ENCODE measurements at places on chromosomes 3 and 15.

GRCh38 chr15:49045751-49046219, 461 bp downstream of the SECISBP2L start:
- peak; percentile 54 for DNase-seq

DNA sequence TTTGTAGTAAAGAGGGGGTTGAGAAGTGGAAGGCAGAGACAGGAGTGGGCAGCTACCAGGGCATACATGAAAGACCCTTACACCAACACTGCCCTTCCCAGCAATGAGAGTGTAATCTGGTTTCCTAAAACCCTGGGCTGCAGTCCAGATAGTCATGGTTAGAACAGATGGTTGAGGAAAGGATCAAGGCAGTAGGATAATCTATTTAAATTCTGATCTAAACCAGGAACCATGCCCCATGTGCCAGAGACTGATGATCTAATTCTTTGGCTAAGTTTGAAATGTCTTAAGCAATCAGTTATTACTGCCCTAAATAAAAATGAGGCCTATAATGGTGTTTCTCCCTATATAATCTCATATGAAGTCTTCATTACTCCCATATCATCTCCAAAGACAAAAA, 59.6 kb downstream of the PRTG start:
- DNase-seq = no peak

GRCh38 chr15:70701891-70702568, 61.3 kb downstream of the UACA start:
- DNase-seq = peak; percentile 87

- no peak for DNase-seq
Measured at GRCh38 chr3:134033315-134033996, 3.7 kb upstream of the SLCO2A1 start.

DNA sequence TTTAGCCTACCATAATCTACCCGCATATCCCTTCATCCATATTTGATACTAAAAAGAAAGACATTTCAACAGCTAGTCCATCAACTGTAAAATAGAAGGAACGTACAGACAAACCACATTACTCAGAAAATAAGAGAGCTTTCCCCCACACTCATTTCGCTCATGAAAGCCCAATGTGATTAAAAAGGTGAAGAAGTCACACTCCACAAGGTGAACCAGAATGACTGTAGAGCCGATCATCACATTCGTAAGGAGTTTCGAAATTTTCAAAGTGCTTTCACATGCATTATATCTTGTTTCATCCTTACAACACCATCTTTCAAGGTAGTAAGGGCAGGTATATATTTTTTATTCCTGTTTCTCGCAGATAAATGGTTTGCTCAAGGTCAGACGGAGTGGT, 225.3 kb downstream of the FOXP1 start:
- no peak for DNase-seq

GRCh38 chr3:9867106-9867505, 12.9 kb downstream of the CIDEC start:
- DNase-seq = no peak

GRCh38 chr3:64163755-64164148, 61.5 kb downstream of the PRICKLE2 start:
- peak; percentile 89 for DNase-seq

DNA sequence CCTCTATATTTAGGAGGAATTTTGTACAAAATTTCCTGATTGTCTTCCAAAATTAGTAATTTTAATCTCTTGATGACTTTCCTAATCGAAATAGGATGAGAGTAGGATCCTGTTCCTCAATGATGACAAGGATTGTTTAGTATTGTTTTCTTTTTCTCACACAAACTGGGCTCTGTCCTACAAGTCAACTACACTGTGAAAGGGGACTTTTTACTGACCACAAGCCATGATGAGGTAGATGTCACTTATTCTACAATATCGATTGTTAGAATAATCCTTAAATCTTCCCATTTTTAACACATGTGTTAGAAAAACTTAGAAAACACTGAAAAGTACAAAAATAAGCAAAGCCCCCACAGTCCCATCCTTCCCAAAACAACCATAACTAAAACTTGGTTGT, 35.8 kb upstream of the TSC22D2 start:
- DNase-seq = no peak
